ENCODE measurements at places on chromosomes 5 and 9.

- DNase-seq = no peak
Observed at GRCh38 chr9:134851020-134851419, 29.6 kb upstream of the FCN2 start.

- no peak for DNase-seq
Observed at GRCh38 chr9:16484180-16484579, 386.3 kb downstream of the BNC2 start.

- DNase-seq = no peak
Observed at GRCh38 chr5:33936004-33936380, 194 bp upstream of the RXFP3 start.

GRCh38 chr9:38389313-38389712, 3.2 kb upstream of the ALDH1B1 start:
- no peak for DNase-seq

GRCh38 chr5:157108976-157109375, at the start of gene HAVCR2:
HAVCR2 (minus strand) TSS chr5:157109044; CDS start chr5:157108983, 61 bp downstream.
- peak; percentile 9 for DNase-seq

GRCh38 chr5:154373729-154374179, 72.0 kb upstream of the SAP30L start:
- DNase-seq = no peak

Data from activated CD4-positive, alpha-beta T cell treated with anti-CD3 and anti-CD28 coated beads, Interleukin-2, amount 50 U/mL, for 4 hours (primary cell).